ENCODE measurements at places on chromosomes 11 and 22.
A peak's percentile ranks its signal among the peaks of the same experiment; 100 is the strongest.

DNA sequence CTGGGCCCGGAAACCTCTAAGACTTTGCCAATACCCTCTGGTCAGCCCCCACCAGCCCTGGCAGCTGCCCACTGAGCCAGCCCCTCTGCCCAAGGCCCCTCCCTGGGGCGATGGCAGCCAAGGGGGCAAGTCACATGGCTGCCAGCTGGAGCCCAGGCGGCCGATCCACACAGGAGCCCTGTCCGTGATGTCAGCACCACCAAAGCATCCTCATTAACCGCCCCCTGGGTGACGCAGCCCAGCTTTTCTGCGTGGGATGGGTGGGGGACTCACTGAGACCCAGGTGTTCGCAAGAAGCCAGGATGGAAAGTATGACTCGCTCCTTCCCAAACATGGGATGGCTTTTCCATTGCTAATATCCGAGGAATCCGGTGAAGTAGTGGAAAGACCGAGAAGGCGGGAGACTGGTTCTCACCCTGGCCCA lies 46.6 kb upstream of the WNT7B start:
- no peak for DNase-seq

- DNase-seq = no peak
These were observed 100.1 kb upstream of the BID start for GRCh38 chr22:17874231-17874905.

- DNase-seq = no peak
These were observed 81.8 kb downstream of the MTMR3 start for GRCh38 chr22:29964776-29965175.

DNA sequence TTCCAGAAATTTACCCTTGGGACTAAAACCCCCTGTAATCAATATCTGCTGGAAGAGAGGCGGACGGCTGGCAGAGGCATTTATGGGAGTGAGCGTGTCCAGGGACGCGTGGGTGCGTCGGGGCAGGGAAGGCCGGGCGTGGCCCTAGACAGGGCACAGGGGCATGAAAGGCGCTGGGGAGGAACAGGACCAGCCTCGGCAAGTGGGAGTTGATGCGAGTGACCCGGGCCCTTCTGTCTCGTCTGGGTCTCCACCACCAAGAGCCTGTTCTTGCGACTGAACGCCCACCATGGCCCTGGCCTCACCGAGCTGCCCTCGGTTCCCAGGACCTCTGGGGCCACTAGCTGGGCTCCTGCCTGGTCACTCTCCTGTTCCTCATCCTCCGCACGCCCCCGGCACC lies 17.5 kb downstream of the OSBPL5 start:
- no peak for DNase-seq

- no peak for DNase-seq
These were observed 39.5 kb downstream of the REXO2 start for GRCh38 chr11:114478768-114479167.

- no peak for DNase-seq
These were observed 26.5 kb downstream of the PGA5 start for GRCh38 chr11:61267437-61267841.

DNA sequence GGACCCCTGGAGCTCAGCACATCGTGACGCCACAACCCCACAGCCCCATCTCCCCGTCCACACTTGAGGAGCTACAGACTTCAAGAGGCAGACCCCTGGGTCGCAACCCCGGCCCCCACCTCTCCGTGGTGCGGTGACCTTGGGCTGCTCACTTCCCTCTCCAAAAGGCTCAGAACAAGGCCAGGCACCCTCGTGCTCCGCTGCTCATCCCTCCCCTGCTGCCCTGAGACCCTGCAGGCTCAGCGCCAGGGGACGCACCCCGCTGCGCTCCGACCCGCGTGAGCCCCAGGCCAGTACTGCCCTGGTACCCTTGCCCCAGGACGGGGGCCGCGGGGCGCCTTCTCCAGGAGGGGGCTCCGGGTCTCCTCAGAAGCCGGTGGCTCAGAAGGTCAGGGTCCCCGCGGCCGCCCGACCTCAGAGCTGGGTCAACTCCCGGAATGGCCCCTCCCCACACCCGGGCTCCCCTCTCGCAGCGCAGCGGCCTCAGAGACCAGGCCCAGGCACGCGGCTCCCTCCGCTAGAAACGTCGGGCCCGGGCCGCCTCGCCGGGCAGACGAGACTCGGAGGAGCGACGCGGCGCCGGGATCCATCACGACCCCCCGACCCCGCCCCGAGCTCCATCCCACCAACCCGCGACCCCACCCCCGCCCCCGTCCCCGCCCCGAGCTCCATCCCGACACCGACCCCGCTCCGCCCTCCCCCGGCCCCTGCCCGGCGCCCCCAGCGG lies 563 bp downstream of the GATD1 start:
- DNase-seq = no peak

GRCh38 chr11:21133244-21133643 lies 463.9 kb downstream of the NELL1 start:
- DNase-seq = no peak

DNA sequence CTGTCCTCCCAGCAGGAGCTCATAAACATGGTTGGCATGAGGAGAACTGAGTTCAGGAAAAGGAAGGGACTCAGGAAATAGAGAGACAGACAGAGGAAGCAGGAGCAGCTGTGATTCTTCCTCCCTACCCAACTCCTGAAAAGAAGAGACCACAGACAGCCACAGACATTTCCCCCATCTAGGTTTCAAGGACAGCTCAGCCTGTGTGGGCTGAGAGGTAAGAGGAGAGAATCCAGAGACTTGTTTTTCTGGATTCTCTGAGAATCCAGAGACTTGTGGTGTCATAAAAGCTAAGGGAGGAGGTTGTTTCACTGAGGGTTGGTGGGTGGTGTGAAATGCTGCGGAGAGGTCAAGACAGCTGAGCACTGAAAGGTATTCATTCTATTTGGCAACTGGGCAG lies 19.0 kb upstream of the STK33 start:
- DNase-seq = no peak

GRCh38 chr11:798093-798713 lies at the start of gene SLC25A22:
Gene SLC25A22 (minus strand): TSS chr11:798281. CDS start chr11:795006, 3,275 bp downstream.
- DNase-seq = peak; percentile 92

DNA sequence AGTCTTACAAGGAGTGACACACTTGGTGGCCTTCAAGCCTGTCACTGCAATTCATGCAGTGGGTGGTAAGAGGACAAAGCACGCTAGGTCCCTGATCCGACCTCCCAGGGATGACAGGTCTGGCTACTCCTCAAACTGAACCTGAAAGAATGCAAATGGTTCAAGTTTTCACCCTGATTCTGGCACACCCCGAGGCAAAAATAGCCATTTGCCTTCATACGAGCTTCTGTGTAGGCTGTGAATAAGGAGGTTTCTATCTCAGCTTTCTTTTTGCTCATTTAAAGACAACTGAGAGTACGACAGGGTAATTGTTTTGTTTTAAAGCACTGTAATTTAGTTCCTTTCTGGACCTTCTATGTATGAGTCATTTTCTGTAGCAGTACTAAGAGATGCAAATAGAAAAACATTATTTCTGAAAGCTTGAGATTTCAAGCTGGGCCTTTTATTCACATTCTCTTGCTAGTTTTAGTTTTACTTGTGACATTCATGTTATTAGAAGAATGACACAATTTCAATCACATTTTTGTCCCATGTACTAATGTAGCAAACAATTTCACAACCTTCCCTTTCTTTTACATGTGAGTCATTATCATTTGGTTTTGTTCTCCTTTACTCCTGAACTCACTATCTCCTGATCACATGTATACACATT lies 56.6 kb upstream of the FDX1 start:
- DNase-seq = no peak

GRCh38 chr11:86749376-86749775 lies 51.0 kb upstream of the PRSS23 start:
- DNase-seq = no peak

DNA sequence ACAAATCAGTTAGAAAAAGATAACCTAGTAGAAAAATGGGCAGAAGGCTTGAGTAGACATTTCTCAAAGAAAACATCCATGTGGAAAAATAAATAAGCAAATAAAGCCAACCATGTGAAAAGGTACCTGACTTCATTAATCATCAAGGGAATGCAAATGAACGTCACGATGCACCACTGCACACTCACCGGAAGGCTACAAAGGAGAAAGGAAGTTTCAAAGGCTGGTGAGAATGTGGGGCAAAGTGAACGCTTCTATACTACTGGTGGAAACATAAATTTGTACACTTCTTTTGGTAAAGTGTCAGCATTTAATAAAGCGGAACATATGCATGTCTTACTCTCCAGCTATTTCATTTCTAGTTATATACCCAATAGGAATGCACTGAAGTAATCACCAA lies 166.8 kb downstream of the CSNK2A3 start:
- DNase-seq = no peak

DNA sequence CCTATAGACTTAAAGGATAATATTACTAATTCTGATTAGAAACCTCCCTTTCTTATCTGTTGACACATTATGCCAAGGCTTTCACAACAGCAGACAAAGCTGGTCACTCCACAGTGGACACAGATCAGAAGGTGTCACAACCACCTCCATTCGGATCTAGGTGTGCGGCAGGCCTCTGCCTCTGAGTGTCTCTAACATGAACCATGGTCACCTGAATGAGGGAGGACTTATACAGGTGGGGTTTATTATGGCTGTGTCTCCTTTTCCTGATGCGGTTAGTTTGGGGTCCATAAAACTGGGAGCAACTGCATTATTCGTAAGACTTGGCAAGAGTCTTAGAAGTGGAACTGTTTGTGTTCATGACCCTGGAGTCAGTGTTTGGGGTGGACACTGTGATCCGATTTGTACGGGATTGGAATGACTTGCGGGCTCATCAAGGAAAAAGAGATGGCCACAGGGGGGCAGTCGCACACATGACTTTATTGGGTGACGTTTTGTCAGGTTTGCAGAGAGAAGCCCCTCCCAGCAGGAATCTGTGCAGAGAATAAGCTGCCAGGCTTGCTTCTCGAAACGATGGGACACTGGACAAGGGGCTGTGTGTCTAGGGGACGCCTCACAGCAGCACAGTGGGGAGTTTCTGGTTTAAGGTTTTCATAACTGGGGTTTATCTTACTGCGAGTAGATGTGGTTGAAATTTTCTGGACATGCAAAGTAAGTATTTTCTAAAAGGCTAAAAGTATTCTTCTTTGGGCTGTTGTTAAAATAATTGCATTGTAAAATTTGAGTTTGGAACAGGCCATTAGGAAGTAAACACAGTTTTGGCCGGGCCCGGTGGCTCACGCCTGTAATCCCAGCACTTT lies 90.6 kb downstream of the GAB4 start:
- peak; percentile 58 for DNase-seq

GRCh38 chr22:22460635-22461034 lies 47.9 kb downstream of the ZNF280B start:
- no peak for DNase-seq

DNA sequence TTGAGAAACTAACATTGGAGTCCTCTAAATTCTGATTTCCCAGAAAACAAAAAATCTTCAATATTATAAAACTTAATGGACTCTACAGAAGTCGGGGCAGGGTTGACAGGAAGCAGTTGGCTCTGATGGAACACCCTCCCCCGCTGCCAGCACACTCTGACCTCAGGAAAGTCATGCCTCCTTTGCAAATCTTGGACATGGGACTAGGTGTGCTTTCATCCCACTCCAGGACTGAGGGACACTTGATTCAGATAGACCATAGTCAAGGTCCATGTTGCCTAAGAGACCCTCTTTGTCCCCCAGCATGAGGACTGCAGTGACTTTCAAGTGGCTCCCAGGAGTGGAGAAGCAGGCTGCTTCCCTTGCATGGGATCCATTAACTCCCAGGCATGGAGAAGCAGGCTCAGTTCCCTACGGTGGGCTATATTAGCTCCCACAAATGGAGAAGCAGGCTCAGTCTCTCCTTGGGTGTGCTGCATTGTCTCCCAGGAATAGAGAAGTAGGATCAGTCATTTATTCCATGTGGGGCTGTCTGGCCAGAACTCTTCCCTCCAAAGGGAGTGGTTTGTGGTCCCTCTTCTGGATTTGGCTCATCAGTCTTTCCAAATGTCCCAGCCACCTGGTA lies 38.3 kb downstream of the C22orf31 start:
- DNase-seq = no peak

GRCh38 chr22:44891791-44892190 lies 118.0 kb downstream of the PHF21B start:
- DNase-seq = no peak

DNA sequence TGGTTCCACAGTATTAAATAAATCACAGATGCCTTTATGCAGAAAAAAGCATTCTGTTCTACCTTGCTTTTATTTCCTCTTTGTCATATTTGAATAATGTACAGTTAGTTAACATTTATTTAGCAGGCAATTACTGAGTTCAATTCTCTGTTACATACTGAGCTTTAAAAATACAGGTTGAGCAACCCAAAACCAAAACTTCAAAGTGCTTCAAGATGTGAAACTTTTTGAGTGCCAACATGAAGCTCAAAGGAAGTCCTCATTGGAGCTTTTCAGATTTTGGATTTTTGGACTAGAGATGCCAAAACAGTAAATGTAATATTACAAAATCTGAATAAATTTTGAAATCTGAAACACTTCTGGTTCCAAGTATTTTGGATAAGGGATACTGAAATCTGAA lies 54.1 kb downstream of the PDHX start:
- no peak for DNase-seq

- DNase-seq = peak; percentile 94
These were observed at the start of gene SLC2A11 for GRCh38 chr22:23857606-23858483. Gene SLC2A11 (plus strand): TSS chr22:23857875. CDS start chr22:23858000, 125 bp downstream.

DNA sequence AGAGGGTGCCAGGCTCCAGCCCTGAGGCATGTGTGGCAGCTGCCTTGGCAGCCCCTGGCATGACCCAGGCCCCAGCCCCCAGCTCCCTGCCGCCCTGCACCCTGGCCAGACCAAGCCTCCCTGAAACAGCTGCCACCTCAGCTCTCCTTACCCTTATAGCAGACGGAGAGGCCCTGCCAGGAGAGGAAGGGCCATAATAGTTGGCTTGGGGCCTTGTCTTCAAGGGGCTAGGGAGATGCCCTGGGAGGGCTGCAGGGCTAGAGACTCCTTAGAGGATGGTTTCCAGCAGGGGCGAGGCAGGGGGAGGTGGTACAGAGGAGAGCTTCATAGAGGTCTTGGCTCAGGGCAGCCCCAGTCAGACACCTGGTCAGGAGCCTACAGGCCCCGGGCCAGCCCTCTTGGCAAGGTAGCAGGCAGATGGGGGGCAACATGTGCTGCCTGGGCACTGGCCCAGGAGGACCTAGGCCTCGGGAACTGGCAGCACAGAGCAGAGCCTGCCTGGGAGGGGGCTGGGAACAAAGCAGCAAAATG lies 13.0 kb downstream of the SMTN start:
- DNase-seq = no peak

GRCh38 chr11:119384332-119384731 lies 2.8 kb upstream of the USP2 start:
- DNase-seq = no peak

DNA sequence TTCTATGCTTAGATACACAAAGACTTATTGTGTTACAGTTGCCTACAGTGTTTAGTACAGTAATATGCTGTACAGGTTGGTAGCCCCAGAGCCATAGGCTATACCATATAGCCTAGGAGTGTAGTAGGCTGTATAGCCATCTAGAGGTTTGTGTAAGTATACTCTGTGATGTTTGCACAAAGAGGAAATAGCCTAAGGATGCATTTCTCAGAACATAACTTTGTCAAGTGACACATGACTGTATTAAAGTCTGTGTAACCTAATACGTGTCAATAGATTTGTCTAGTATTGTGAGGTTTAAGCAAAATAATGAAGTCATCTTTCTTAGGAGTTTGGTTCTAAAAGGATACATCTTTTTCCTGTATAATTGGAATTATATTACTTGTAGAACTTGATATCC lies 5.5 kb downstream of the ZC3H12C start:
- DNase-seq = no peak

- no peak for DNase-seq
These were observed 492.7 kb downstream of the BRD1 start for GRCh38 chr22:49334976-49335375.

GRCh38 chr11:113192121-113192925 lies 122.1 kb upstream of the TTC12 start:
- DNase-seq = no peak
